ENCODE measurements at places on chromosomes 13 and 19.

- DNase-seq, result no peak
Observed at GRCh38 chr13:45812695-45813372, 38.7 kb downstream of the SIAH3 start.

GRCh38 chr13:109870274-109870673 is 83.9 kb upstream of the IRS2 start:
- no peak for DNase-seq

- DNase-seq, result no peak
Observed at GRCh38 chr19:13691569-13692435, 72.5 kb upstream of the MRI1 start.

DNA sequence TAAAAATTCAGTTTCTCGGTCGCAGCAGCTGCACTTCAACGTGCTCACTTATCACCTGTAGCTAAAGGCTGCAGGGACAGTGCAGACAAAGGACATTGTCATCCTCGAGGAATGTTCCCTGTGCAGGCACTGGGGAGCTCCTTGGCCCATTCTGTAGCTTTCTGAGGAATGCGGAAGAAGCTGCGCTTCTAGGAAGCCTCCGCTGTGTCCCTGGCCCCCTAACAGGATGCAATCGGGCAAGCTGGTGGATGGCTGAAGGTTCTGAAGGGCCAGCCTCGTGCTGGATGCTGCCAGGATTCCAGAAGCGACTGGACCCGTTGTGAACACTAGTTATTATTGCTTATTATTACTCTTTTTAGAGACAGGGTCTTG is 8.1 kb downstream of the ANO8 start:
- peak; percentile 75 for DNase-seq

GRCh38 chr19:55836340-55836739 is at the start of gene NLRP4:
NLRP4 (plus strand) TSS chr19:55836540; CDS start chr19:55852081, 15,541 bp downstream.
- no peak for DNase-seq

DNA sequence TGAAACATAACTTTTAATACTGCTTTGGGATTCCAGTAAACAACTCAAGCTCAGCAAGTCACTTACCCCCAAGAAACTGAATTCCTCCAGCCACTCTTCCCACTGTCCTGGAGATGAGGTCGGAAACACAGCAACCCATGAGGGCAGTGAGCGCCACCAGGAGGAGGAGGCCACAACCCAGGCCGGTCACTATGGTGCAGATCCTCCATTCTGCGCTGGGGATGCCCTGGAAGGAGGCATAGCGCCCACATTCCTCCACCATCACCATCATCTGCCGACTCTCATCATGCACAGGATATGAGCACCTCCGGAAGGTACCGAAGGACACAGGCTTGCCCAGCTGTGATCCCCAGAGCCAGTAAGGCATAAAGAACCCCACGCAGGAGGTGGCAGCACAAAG is 2.2 kb downstream of the LHFPL6 start:
- DNase-seq, result peak; percentile 66

- DNase-seq, result no peak
Observed at GRCh38 chr13:93522501-93522900, 295.9 kb downstream of the GPC6 start.

DNA sequence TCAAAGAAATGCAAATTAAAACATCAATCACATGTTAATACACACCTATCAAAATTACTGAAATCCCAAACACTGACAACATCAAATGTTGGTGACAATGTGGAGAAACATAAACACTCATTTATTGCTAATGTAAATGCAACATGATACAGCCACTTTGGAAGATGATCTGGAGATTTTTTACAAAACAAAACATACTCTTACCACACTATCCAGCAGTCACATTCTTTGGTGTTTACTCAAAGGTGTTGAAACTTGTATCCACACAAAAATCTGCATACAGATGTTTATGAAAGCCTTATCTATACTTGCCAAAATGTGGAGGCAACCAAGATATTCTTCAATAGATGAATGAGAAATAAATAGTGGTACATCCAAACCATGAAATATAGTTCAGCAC is 1219.5 kb upstream of the PCDH20 start:
- DNase-seq, result no peak

- no peak for DNase-seq
Observed at GRCh38 chr19:16846901-16847300, 17.7 kb downstream of the SIN3B start.

DNA sequence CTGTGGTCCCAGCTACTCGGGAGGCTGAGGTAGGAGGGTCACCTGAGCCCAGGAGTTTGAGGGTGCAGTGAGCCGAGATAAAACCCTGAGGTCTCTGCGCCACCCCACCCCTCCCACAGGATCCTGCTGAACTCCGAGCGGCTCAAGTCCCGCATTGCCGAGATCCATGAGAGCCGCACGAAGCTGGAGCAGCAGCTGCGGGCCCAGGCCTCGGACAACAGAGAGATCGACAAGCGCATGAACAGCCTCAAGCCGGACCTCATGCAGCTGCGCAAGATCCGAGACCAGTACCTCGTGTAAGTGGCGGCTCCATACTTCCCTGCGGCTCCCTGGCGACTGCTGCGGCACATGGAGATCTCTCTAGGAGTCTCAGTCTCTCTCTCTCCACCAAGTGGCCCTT is 6.6 kb upstream of the IFI30 start:
- no peak for DNase-seq

- DNase-seq, result no peak
Observed at GRCh38 chr13:113625965-113626721, 31.9 kb downstream of the ATP4B start.

DNA sequence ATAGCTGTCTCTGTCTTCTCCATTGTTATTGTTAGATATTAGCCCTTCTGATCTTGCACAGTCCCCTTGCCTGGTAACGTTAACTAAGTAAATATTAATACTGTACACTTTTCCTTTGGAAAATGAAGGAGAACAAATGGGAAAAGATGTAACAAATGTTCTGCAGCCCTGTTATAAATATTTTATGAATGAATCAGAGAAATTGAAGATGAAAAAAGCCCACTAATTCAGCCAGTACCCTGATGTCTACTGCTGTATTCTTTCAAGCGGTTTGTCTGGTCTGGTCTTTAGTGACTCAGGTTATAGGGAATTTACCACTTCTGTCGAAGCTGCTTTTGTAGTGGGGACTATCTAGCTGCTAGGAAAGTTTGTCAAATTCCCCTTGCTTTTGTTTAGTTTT is 121.0 kb downstream of the COG6 start:
- DNase-seq, result no peak

- no peak for DNase-seq
Observed at GRCh38 chr13:69856331-69856730, 251.3 kb upstream of the ATXN8OS start.

DNA sequence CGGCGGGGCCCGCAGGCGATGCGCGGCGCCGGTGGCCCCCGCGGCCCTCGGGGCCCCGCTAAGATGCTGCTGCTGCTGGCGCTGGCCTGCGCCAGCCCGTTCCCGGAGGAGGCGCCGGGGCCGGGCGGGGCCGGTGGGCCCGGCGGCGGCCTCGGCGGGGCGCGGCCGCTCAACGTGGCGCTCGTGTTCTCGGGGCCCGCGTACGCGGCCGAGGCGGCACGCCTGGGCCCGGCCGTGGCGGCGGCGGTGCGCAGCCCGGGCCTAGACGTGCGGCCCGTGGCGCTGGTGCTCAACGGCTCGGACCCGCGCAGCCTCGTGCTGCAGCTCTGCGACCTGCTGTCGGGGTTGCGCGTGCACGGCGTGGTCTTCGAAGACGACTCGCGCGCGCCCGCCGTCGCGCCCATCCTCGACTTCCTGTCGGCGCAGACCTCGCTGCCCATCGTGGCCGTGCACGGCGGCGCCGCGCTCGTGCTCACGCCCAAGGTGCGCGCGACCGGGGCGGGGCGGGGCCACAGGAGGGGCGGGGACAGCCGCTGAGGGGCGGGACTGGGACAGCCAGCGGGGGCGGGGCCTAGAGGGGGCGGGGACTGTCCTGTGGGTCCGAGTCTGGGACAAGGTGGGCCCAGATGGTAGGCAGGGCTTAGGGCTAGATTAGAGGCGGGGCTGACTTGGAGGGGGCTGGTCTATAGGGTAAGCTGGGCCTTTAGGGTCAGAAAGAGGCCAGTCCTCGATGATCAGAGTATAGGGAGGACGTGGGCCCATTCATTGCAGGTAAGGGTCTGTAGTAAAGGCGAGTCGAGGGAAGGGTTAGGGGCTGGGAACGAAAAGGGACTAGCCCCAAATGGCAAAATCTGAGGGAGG is 5.1 kb downstream of the GRIN2D start:
- peak; percentile 97 for DNase-seq

- DNase-seq, result no peak
Observed at GRCh38 chr19:23470873-23471545, 75.7 kb upstream of the ZNF91 start.

DNA sequence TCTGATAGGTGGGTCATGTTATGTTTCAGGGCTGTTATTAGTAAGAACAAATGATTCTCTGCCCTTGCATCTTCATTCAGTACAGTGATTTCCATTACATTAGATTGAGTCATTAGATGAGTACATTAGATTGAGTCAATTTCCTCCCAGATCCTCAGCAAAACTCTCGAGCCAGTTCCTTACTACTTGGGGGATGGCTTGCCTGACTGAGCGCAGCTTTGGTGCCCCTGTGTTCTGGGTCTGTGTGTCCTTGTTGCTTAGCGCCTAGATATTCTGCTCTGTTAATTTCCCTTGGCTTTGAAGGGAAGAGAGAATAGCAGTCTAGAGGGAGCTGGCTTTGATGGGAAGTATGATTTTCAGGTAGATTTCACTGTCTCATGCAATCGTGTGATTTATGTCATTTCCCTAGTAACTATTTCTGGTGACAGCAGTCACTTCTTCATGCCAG is 19.1 kb upstream of the SCEL start:
- DNase-seq, result no peak

DNA sequence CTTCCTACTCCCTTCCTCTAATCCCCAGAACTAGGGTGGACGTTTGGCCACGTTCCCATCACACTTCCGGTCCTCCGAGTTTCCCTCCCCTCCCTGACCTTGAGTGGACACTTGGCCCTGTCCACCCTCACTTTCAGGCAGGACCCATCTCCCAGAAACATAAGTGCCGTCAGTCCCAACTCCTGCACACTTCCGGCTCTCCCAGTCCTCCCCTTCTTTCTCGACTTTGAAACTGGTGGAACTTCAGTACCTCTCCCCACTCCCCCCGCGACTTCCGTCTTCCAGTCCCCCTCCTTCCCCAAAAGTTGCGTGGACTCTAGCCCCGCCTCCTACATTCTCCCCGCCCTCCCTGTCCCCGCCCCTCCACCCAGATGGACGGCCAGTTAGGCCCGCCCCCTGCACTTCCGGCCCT is 278 bp upstream of the ZNF274 start:
- no peak for DNase-seq

DNA sequence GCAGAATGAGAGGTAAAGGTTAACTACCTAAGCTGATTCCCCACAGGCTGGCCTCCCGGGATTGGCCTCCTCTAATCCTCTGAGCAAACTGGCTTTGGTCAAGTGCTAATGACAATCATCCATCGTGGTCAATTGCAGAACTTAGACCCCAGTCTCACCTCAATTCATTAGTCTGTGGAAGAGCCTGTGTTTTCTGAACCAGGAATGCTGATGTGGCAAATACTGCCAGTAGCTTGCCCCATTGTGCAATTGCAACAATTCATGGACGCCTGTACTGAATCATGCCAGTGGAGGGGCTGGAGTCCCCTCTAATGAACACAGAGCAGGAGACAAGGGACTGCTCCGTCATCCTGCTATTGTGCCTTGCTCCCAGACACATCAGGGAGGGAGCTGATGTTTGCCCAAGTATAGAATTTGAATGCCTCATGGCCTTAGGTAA is 1256.5 kb downstream of the EFNB2 start:
- DNase-seq, result peak; percentile 56

DNA sequence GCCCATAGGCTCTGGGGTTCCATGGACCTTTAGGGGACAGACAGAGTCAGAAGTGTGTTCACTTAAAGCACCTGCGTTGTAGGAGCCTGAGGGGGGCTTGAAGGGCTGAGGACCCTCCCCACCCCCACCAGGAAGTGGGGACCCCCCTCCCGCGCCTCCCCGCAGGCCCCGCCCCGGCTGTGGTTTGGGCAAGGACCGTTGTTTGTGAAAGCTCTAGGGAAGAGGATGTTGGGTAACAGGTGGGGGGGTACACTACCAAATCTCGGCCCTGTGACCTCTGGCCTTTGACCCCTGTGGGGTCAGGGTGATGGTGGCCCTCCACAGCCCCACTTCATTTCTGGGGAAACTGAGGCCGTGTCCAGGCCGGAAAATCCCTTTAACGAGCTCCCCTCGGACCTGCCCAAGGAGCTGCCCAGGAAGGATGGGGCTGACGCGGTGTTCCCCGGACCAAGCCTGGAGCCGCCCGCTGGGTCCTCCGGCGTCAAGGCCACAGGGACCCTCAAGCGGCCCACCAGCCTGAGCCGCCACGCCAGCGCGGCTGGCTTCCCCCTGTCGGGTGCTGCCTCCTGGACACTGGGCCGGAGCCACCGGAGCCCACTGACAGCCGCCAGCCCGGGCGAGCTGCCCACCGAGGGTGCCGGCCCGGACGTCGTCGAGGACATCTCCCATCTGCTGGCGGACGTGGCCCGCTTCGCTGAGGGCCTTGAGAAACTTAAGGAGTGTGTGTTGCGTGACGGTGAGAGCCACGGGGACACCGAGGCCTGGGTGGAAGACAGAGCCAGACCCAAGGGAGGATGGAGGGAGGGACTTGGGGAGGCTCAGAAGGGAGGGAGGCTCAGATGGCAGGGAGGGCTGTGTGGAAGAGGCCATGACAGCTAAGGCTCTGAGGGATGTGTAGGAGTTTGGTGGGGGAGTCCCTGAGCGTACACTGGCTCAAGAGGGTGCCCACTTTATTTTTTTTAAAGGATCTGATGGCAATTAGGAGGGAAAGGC is 1.3 kb downstream of the ARHGAP45 start:
- DNase-seq, result no peak

DNA sequence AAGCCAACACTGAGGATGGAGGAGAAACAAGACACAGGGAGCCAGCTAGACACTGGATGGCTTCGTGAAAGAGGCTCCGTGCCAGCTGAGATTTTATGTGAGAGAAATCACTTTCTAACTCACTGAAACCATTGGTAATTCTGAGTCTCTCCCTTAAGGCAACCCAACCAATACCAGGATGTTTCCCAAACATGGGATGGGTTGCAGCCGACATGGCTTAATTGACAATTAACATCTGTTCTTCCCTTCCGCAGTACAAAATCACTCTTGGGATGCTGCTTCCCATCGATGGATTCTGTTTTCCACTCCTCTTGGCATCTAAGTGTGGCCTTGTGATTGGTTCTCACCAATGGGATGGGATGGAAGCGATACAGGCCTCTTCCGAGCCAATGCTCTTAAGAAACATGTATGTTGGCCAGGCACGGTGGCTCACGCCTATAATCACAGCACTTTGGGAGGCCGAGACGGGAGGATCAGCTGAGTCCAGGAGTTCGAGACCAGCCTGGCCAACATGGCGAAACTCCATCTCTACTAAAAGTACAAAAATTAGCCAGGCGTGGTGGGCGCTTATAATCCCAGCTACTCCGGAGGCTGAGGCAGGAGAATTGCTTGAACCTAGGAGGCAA is 2.3 kb upstream of the ZNF787 start:
- no peak for DNase-seq

DNA sequence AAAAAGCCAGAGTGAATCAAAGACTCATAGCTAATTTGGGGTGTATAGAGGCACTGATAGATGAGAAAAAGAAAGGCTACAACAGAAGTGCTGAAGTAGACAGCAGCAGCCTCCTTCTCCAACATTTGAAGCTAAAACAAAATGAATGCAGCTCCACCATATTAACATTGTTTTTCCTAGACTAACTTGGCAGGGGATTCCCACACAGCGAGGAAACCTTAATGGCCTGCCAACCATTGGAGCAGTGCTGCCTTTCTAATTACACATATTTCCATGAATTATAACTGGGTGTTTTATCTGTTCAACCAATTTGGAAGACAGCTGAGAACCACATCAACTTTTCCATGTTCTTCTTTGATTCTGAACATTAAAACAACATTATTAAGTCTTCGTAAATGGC is 478.6 kb downstream of the LIG4 start:
- DNase-seq, result no peak
